H4 (cell line): ENCODE measurements at places on chromosomes 16 and 17. TPM values are rescaled to one million over a fixed set of nuclear protein-coding genes. Genes with fewer than 3 reads are reported as not detected.

DNA sequence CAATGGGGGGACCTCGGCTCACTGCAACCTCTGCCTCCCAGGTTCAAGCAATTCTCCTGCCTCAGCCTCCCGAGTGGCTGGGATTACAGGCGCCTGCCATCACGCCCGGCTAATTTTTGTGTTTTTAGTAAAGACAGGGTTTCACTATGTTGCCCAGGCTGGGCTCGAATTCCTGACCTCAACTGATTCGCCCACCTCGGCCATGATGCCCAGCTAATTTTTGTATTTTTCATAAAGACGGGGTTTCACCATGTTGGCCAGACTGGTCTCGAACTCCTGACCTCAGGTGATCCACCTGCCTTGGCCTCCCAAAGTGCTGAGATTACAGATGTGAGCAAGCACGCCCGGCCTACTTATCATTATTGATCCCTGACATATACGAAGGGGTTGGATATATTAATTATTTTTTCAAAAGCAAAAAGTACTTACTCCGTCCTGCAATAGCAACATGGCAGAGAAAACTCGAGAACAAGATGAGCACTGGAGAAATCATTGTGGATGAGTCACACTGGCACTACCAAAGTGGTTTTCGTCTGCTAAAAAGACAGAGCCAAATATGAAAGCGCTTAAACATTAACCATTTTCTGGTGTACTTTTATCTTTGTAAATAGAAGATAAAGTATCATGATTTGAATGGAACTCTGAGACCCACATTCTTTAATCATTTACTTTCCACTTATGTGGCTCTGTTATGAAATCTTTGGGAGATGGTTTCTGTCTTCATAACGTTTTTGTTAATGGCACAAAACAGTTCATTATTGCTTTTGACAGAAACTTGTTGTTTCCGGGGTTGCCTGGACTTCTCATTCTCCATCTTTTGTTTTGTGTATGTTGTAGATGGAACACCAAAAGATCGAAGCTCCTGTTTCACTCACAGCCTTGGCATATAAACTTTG lies at the start of gene APOH:
TSS of gene APOH (minus strand) at position 529 of the 896 bp plus-strand sequence. CDS start at position 493, 36 bp downstream.
- DNase-seq = no peak

The PIPOX gene
- total RNA-seq = 0.23 and 0.58 TPM in 2 replicates

GRCh38 chr16:24497440-24497839 lies 41.9 kb upstream of the RBBP6 start:
- peak; percentile 41 for DNase-seq

DNA sequence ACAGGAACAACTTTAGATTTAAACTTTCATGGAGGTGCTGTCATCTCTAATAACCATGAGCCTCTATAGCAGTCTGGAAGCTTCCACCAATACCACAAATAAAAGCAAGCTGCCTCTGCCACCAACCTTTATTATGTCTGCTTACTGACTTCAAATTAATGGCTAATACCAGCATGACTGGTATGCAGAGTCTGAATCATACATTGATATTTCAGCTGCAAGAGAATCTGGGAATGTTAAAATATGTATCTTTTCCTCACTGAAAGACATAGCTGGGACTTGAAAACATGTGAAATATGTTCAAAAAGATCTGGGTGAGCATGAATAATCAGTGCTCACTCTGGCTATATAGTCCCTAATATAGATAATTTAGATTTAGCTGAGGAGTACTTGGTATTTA lies 488.6 kb downstream of the CDH8 start:
- no peak for DNase-seq
